ENCODE measurements at places on chromosomes 7 and 10.

GRCh38 chr10:64369885-64370773 is 848.9 kb downstream of the REEP3 start:
- DNase-seq = no peak

DNA sequence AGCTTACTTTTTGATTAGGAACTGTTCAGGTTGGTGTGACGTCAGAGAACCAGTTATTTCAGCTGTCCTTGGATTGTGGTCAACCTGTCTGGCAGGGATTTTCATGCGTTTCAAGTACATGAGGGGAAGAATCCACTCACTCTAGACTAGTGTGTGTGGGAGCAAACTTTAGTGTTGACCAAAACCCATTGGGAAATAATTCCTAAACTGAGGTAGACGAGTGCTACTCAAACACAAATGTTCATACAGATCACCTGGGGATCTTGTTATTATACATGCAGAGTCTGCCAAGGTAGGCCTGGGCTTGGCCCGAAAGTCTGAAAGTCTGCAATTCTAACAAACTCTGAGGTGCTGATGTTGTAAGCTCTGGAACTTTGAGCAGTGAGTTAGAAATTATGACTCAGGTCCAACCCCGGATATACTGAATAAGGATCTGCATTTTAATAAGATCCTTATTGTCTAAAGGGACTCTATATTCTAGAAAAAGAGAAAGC is 111.1 kb upstream of the CREB5 start:
- DNase-seq = no peak

DNA sequence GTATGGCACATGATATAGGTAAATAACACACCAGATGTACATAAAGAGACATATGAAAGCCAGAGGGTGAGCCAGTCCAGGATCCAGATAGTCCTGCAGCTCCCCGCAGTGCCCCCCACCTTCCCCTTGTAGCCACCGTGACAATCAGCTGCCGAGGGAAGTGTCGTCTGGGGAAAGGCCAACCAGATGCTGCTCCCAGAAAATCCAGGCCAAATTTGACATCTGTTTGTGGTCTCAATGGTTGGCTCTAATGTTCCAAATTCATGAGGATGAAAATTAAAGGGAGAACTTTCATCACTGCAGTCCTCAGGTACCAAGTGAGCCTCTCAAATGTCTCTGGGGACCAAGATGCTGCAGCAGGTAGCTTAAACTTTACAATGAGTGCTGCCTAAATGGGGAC is 210.3 kb downstream of the PTEN start:
- DNase-seq = no peak

- no peak for DNase-seq
These were observed 491.7 kb downstream of the ARL4A start for GRCh38 chr7:13179011-13179582.

DNA sequence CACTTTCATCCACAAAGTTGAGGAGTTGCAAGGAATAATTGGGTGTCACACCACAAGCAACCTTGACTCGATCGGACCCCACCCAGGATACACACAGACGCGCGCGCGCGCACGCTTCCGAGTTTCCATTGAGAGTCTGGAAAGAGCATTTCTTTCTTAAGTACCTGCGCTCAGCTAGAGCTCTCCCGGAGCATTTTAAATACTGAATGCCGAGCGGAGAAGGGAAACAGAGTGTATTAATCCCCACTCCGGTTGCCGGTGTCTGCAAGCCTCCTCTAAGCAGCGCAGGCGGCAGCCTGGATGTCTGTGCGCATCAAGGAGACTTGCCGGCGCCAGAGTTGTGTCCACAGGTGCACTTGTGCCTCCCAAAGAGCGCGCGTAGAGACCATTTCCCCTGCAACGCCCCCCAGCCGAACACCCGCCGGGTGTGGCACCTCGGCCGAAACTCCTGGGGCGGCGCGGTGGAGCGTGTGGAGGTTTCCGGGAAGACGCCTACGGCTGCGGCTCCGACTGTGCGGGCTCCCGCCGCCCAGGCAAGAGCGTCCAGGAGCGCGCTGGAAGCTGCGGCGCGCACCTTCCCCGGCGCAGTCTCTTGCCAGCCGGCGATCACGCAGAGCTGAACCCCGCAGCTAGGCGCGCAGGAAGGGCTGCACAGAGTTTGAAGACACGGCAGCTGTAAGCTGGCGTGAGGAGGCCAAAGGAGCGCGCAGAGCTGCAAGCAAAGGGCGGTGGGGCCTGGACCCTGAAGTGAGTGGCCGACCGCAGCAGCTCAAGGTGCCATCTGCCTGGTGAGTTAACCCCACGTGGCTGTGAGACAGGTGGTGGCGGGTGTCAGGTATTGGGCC is 1.1 kb upstream of the FEZF1 start:
- DNase-seq = no peak

DNA sequence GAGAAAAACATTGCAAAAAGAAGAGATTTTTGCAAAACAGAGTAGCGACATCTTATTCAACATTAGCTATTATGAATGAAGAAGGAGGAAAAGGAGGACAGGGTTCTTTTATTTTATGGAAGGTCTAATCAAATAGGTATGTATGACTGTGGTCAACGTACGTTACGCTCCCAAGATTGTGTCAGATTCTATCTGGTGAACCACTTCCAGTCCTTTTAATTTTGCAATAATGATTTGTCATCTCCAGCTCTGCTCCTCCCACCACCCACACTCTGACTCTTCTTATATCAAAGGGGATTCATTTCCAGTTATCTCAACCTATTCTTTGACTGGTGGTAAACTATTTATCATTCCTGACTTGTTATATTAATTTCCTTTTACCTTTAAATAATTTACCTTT is 259.9 kb downstream of the CACNA2D1 start:
- no peak for DNase-seq

- no peak for DNase-seq
These were observed 396 bp downstream of the GRM8 start for GRCh38 chr7:127252377-127252713.
